NCI-H524 (cell line): ENCODE measurements at places on chromosomes 4 and X.

GRCh38 chrX:41189156-41189555, 103.9 kb downstream of the USP9X start:
- no peak for DNase-seq

DNA sequence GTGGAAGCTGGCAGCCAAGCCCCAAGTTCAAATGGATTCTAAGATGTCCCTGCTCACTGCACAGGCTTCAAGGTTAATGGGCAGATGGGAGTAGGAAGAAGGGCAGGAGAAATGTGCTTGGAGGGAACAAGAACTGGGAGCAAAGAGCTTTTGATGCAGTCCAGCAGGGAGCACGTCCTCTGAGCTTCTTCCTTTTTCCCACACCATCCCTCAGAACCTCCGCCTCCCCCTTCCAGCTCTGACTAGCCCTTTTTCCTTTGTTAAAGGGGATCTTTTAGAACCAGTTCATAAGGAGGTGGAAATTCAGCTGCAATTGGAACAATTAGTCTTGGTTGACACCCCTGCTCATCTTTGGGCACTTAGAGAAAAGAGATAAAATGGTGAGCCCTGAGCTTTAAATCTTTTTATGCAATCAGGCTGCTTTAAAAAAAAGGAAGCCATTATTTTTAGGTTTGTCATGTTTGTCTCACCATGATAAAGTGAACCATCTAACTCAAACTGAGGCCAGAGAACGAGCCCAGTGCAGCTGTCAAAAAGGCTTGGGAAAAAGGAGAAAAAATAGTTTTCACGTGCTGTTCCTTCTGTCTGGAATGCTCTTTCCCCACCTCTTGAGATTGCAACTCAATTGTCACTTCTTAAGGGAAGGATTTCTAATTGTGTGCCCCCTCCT, 135.8 kb upstream of the IL1RAPL2 start:
- DNase-seq = no peak

DNA sequence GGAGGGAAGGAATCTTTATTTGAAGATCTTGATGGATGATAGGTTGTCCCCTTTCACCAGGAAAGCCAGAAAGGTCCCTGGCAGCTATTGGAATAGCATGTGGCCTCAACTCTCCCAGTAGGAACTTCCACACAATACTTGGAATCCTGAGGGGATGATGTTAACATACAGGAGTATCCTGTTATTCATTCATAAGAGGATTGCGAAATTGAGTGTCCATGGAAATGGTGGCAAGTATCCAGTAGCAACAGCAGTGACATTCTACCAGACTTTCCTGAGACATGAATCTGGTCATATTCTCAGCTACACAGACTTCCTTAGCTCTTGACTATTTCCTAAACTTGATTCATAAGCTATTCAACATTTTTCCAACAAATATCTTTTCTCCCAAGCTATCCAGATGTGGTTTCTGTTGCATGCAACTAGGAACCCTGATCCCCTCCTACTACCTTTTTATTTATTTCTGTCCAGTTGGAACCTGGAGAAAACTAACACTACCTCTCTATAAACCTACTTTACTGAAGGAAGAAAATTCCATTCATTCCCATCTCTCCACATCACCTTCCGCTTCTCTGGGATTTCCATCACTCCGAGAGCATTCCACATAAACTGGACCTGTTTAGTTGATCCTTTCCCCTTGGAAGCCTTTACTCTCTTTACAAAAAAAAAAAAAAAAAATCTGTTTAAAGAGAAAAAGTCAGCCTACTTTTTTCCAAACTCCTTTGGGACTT, 101.8 kb downstream of the ANXA5 start:
- no peak for DNase-seq

- no peak for DNase-seq
These were observed 18.6 kb upstream of the CLNK start for GRCh38 chr4:10703156-10703555.

- DNase-seq = no peak
These were observed 509.1 kb downstream of the IQCM start for GRCh38 chr4:149306537-149306936.

- peak; percentile 11 for DNase-seq
These were observed 57.9 kb upstream of the TEX13D start for GRCh38 chrX:124274438-124275181.

DNA sequence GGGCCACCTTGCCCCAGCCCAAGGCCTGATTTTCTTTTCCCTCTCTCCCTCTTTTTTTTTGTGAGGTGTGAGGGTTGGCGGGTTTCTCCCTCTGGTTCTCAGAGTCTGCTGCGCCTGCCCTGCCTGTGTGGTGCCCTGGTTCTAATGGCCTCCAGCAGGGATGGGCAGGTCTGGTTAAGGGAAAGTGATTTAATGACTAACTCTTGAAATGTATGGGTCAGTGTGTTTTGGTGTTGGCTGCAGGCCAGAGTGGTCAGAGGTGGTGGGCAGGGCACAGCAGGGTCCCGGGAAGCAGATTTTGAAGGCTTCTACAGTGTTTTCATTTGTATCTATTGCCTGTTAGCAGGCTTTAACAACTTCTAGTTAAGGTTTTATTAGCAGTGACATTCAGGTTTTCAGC, 39.0 kb downstream of the JADE1 start:
- DNase-seq = no peak

- DNase-seq = peak; percentile 20
These were observed 36.0 kb upstream of the CD99L2 start for GRCh38 chrX:150934453-150934852.

GRCh38 chr4:137967480-137968190, 274.5 kb downstream of the SLC7A11 start:
- DNase-seq = no peak

- no peak for DNase-seq
These were observed 40.7 kb downstream of the PALLD start for GRCh38 chr4:168537571-168537970.

DNA sequence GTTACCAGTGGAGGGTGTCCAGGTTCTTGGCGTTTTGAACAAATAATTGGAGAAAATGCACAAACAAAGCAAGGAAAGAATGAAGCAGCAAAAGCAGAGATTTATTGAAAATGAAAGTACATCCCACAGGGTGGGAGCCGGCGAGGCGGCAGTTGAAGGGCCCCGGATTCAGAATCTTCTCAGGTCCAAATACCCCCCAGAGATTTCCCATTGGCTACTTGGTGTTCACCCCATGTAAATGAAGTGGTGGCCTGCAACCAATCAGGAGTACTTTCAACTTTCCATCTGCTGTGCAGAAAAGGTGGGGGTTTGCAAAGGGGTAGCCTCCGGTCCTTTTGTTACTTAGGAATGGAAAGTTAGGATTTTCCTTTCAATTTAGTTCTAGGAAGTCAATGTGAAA, 1447.0 kb downstream of the C4orf33 start:
- DNase-seq = no peak

GRCh38 chr4:137749466-137749865, 217.2 kb upstream of the PCDH18 start:
- no peak for DNase-seq

GRCh38 chr4:100926039-100926717, 408.4 kb upstream of the EMCN start:
- DNase-seq = no peak

DNA sequence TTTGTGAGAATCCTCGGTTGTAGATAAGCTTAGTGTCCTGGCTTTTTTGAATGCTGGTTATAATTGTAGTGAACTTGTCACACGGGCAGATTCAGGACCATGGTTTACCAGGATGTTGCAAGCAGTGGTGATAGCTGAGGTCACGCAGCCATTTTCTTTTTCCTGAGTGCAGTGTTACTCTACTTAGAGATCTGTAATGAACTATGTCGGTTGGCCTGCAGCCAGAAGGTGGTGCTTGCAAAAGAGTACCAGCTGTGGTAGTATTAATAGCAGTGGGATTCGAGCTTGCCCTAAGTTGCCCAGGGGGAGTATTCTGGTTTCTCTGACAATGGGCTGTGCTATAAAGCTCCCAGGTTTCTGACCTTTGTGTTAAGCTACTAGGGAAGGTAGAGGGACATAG, 368.9 kb downstream of the SLITRK2 start:
- peak; percentile 75 for DNase-seq

DNA sequence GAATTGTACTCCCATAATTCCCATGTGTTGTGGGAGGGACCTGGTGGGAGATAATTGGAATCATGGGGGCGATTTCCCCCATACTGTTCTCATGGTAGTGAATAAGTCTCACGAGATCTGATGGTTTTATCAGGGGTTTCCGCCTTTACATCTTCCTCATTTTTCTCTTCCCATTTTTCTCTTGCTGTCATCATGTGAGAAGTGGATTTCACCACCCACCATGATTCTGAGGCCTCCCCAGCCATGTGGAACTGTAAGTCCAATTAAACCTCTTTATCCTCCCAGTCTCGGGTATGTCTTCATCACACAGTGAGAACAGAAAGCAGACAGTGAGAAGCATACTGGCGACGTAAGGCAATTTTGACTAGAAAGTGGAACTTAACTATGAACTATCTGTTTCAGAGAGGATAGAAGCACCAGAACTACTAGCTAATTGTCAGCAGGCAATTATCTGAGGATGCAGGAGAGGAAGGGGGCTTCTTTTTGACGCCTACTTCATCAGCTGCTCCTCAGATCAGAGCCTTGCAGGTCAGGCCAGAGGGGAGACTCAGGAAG, 8.5 kb upstream of the GPR50 start:
- no peak for DNase-seq

DNA sequence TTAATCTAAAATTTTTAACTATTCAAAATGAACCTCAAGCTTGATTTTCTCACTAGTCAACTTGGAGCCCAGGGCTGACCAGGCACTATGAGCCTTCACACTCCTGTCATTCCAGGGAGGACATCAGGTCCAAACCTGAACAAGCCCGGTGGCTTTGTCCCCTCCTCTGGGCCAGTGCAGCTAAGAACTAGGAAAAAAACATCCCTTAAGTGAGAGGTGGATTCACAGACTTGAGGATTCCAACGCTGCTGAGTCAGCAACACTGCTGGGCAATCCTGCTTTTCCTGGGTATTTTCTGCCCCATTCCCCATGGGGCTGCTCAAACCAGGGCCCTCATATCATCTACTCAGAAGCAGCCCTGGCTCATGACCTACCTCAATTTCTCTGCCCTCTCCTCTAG, 4.0 kb downstream of the RNF212 start:
- no peak for DNase-seq

DNA sequence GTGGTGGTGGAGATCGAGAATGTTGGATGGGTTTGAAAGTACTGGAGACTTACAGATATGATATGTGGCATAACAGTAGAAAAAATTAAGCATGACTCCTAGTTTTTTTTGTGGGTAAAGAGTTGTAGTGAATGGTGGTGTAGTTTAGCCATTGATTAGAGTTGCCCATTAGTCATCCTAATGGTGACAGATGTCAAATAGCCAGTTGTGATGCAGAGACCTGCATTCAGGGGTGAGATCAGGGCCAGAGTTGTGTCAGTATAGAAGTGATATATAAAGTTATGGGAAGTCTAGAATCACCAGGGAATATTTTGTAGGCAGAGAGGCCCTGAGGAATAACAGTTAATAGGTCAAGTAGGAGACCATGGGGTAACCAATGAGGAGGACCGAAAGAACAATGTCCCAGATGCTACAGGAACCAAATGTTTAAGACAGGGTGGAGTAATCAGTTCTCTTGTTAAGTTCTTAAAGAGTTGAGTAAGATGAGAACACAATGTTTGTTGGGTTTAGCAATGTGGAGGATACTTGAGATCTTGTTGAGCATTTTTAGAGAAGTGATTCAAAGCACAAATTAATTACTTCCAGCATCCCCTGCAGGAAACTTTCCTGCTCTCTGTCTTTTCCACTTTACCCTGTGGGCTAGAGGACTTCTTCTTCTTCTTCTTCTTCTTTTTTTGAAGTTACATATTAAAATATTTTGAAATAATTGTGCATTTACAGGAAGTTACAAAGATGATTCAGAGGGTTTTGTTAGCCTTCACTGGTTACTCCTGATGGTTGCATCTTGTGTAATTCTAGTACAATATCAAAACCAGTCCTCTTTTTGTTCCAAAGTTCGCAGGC, 13.3 kb downstream of the SGMS2 start:
- no peak for DNase-seq

DNA sequence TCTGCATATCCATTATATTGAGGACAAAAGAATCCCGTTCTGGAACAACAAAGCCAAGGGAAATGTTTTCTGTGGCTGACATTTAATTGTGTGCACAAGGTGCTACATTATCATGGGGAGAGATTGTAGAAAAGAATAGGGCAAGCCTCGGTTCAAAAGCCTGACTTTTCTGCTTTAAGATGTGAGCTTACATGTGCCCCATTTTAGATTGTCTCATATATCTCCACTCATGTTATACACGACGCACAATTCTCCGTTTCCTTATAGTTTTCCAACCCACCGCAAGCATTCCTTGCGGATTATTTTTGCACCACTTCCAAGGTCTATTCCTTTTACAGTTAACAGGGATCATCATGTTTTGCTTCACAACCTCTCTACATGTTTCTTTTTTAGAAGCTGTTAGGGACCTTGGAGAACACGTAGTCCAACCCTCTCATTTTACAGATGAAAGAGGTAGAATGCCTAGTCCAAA, 99.6 kb upstream of the MAML3 start:
- DNase-seq = no peak

GRCh38 chrX:109830157-109830703, 97.2 kb upstream of the ACSL4 start:
- DNase-seq = no peak

GRCh38 chr4:56701644-56702043, 20.5 kb upstream of the HOPX start:
- no peak for DNase-seq

- peak; percentile 27 for DNase-seq
These were observed 123.4 kb downstream of the ASB9 start for GRCh38 chrX:15146515-15146914.

DNA sequence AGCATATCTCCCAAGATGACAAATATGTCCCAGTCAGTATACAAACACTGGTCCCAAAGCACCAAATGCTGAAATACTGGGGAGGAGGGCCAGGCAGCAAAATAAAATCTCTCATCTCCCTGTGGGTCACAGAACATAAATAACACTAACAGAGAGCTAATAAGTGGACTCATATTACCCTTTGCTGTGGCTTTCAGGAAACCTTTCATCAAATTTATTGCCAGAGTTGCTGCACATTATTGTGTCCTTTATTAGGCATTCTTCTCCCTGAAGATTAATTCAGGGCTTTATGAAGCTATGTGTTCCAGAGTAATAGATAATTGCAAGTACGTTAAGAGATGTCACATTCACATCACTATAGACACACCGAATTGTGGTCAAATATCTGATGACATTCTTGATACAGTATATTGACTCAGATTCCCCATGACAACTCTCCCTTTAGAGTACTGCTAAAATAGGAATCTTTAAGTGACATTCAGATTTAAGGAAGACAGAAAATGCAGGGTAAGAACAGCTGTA, 124.1 kb upstream of the PRR32 start:
- no peak for DNase-seq
